Esophagus squamous epithelium (tissue), 5 donors: ENCODE measurements at places on chromosomes 5 and 9. TPM values are rescaled to one million over a fixed set of nuclear protein-coding genes. Genes with fewer than 3 reads are reported as not detected.

PTGER4 gene
- 14.9 TPM for total RNA-seq

- no peaks in the 10 kb centered on the region for H3K27me3 ChIP-seq
- H3K27ac ChIP-seq: no peak overlapping the region
- no peak overlapping the region for H3K4me3 ChIP-seq
- no peaks in the 10 kb centered on the region for H3K36me3 ChIP-seq
- DNase-seq: no peak
These were observed 146.7 kb downstream of the GPBP1 start for GRCh38 chr5:57320582-57320981.

DNA sequence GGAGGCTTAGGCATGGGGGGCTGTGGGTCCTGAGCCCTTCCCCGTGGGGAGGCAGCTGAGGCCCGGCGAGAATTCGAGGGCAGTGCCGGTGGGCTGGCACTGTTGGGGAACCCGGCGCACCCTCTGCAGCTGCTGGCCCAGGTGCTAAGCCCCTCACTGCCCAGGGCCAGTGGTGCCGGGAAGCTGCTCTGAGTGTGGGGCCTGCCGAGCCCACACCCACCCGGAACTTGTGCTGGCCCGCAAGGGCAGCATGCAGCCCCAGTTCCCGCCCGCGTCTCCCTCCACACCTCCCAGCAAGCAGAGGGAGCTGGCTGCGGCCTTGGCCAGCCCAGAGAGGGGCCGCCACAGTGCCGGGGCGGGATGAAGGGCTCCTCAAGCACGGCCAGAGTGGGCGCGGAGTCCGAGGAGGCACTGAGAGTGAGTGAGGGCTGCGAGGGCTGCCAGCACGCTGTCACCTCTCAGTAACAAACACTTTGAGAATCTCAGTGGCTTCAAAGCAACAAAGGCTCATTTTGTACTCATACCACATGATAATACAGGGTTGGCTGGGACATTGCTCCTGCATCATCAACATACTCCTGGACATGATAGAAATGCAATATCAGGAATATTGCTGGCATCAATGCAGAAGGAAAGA lies 265.7 kb upstream of the ANKRD55 start:
- H3K27me3 ChIP-seq: no peaks in the 10 kb centered on the region
- no peaks in the 10 kb centered on the region for H3K4me1 ChIP-seq
- no peak overlapping the region for H3K27ac ChIP-seq
- H3K4me3 ChIP-seq: no peak overlapping the region
- H3K36me3 ChIP-seq: no peaks in the 10 kb centered on the region

DNA sequence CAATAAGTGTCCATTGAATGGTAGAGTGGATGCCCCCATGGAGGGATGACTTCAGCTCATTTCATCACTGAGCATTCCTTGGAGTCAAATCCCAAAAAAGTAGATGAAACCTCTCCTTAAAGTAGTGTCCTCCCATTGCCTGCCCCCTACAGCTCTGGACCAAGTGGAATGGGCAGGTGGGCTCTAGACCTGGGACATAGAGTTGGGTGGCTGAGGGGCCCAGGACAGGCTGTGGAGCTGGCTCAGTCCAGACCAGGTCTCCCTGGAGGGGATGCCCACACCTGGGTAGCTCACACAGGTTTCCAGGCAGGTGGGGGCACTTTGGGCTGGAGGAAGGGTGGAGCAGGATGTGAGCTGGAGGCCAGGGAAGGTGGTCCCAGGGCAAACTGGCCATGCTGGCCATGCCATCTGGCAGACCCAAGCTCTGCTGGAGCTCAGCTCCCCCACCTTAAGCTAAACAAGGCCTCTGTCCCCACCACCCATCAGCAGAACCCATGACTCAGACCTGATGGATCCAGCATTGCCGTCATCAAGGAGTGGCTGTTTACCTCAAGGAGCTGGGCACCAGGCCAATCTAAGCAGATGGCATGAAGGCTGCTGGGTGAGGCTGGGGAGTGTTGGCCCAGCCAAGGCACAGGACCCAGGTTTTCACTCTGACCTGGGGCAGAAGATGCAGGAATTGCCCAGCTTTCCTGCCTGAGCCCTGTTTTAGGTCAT lies 6.2 kb upstream of the SPINK4 start:
- H3K4me1 ChIP-seq: peaks cover 28% of the 10 kb centered on the region
- no peaks in the 10 kb centered on the region for H3K27me3 ChIP-seq
- peak overlapping the region; percentile 90 for H3K27ac ChIP-seq
- H3K4me3 ChIP-seq: no peak overlapping the region

DNA sequence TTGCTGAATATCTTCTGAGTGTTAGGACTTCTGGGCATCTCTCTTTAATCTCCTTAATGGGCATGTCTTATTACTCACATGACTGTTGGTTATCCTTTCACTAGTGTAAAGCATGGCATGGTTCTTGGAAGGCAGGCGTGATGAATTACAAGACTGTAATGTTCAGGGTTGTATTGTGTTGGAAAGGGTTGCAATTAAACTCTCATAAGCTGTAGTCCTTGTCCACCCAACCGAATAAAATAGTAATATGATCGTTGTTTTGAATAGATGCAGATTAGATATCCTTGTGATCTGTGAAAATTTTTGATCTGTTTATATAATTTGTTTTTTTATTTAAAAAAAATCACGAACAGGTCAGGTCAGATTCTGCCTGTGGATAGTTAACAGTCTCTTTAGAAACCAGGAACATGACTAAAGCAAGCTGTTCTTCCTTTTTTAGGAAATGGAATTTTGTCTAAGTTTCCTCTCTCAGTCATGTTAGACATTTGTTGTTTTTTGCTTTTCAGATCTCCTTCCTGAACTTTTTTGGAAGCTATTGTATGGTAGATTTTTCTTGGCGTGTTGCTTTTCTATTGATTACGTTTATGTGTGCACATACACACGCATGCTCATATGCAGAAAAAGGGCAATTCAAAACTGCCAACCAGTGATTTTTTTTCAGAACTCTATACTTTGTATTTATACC lies 121.8 kb downstream of the ARHGEF28 start:
- H3K27me3 ChIP-seq: no peaks in the 10 kb centered on the region
- H3K4me3 ChIP-seq: no peak overlapping the region
- peaks cover 22% of the 10 kb centered on the region for H3K4me1 ChIP-seq
- no peak for DNase-seq

GRCh38 chr5:95162231-95162992 lies 122.5 kb downstream of the MCTP1 start:
- H3K36me3 ChIP-seq: no peaks in the 10 kb centered on the region
- no peak overlapping the region for H3K27ac ChIP-seq
- no peaks in the 10 kb centered on the region for H3K4me1 ChIP-seq
- no peaks in the 10 kb centered on the region for H3K27me3 ChIP-seq
- H3K4me3 ChIP-seq: no peak overlapping the region

GRCh38 chr5:133669472-133669871 lies 57.1 kb upstream of the FSTL4 start:
- no peak overlapping the region for H3K27ac ChIP-seq
- no peak for DNase-seq
- no peaks in the 10 kb centered on the region for H3K27me3 ChIP-seq
- no peaks in the 10 kb centered on the region for H3K36me3 ChIP-seq
- no peaks in the 10 kb centered on the region for H3K4me1 ChIP-seq

DNA sequence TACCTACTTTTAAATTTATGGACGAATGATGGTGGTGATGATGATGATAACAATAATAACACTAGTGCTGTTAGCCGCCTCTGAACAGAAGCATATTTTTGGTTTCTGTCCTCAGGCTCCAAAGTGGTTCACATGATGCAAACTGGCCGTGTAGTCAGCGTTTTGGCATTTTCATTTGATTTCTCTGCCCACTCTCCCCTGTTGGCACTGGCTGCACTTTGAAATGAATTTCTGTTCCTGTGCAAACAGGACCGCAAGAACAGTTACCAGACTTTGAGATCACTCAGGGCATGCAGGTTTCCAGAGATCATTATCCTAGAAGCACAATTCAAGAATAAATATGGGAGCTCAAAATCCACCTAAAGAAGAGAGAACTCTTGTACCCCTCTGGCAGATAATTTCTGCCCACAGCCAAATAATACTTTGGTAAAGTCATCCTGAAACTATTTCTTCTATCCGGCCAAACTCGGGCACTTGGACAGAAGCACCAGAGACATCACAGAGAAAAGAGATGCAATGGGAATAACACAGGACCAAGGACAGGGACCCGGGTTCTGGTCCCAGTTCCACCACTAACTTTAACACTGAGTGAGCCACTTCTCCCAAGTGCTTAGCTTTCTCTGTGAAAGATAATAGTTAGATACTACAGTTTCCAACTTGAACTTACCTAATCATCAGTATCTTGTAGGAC lies 201.7 kb upstream of the PTGER4 start:
- H3K36me3 ChIP-seq: no peaks in the 10 kb centered on the region
- H3K4me3 ChIP-seq: no peak overlapping the region
- no peak for DNase-seq
- H3K27ac ChIP-seq: no peak overlapping the region
- no peaks in the 10 kb centered on the region for H3K27me3 ChIP-seq

GRCh38 chr9:121360601-121361374 lies 9.3 kb downstream of the STOM start:
- H3K4me1 ChIP-seq: peaks cover 43% of the 10 kb centered on the region
- no peak overlapping the region for H3K4me3 ChIP-seq
- no peaks in the 10 kb centered on the region for H3K27me3 ChIP-seq
- peak overlapping the region; percentile 98 for H3K27ac ChIP-seq
- no peak for DNase-seq

SV2C gene
- 0.26 TPM for total RNA-seq

DNA sequence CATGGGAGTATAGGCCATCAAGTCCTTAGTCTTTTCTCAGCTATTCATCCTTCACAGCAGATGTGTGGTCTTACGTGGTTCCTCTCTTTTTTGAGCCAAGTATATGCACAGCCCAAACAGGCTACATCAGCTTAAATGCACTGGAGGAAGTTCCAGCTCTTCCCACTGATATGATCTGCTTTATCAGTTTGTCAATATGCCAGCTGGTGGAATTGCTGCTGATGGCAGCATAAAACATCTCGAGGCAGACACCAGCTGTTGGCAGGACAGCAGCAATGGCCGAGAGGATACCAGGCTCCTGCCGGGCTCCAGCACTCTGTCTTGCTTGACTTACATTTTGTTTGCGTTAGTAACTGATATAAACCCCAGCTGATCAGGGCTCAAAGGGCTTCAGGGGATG lies 143.4 kb downstream of the TENT4A start:
- no peak for DNase-seq
- H3K36me3 ChIP-seq: no peaks in the 10 kb centered on the region
- no peaks in the 10 kb centered on the region for H3K4me1 ChIP-seq
- H3K4me3 ChIP-seq: no peak overlapping the region
